ENCODE measurements at places on chromosomes 1 and 21.

DNA sequence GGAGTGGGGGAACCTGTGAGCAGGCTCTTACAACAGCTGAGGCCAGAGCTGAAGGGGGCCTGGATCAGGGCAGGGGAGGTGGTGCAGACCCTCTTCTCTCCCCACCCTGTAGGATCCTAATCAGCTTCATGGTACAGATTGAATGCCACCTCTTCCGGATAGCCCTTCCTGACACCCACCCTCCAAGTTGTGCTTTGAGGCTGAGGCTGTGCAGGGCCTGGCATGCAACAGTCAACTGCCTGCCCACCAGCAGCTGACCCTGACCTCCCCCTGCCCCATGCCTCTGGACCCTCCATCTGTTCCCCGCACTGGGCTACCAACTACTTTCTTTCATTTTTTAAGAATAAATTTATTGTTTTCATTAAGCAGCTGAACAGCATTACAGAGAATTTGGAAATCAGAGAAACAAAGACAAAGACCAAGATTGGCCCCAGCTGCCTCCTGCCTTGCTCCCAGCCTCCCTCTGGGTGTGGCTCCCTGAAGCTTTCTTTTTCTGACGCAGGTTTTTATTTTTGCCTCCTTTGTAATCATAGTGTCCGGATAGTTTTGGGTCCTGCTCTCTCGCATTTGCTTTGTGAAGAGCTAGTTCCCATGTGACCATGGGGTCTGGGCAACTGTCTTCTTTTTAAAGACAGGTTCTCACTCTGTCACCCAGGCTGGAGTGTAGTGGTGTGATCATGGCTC lies 12.8 kb downstream of the ZNF362 start:
- no peak for DNase-seq

DNA sequence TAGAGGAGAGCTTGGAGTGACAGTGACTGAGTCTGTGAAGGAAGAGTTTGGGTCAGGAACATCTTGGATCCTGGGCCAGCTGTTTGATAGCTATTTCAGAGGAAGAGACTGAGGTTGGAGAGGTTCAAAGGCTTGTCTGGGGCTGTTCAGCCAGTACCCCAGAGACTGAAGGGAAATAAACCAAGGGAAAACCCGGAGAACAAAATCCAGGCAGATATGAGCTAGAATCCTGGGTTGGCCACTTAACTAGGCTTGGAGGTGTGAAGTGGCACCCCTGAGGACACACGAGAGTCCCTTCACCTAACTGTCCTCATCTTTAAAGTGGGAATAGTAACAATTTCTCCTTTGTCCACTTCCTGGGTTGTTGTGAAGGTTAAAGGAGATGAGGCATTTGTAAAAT lies 23.1 kb upstream of the EPB41 start:
- no peak for DNase-seq

GRCh38 chr1:60825593-60825992 lies 256.8 kb upstream of the NFIA start:
- DNase-seq, result no peak

GRCh38 chr1:151455231-151455630 lies 4.1 kb downstream of the POGZ start:
- DNase-seq, result no peak

DNA sequence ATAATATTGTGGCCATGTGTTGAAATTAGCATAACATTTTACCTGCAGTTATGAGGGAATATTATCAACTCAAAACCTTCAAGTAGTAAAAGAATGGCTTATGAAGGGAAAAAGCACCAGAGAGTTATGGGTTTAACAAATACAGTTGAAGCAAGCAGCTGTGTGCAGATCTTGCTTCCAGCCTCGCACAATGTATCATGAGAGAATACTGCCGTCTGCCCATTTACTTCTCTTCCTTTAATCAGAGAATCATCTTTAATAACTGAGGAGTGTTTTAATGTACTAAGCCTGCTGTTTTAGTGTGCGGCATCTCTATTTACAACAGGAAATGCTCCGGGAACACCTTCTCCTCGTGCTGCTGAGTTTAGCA lies 120.9 kb downstream of the ATG4C start:
- DNase-seq, result no peak

DNA sequence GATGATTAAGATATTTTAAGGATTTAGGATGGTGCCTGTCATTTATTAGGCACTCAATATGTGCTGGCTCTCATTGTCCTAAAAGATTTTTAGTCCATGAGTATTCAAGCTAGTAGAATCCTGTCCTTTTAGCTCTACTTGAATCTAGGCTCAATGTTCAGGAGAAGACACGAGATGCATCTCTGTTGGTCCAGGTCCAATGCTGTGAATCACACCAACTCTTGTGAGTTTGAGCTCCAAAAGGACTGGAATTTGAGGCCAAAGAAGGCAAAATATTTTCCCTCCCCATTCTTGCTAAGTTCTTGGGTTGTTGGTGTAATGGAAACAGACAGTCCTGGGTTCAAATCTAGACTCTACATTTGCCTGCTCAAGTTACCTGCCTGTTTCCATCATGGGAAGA lies 1.4 kb upstream of the PODN start:
- DNase-seq, result no peak

DNA sequence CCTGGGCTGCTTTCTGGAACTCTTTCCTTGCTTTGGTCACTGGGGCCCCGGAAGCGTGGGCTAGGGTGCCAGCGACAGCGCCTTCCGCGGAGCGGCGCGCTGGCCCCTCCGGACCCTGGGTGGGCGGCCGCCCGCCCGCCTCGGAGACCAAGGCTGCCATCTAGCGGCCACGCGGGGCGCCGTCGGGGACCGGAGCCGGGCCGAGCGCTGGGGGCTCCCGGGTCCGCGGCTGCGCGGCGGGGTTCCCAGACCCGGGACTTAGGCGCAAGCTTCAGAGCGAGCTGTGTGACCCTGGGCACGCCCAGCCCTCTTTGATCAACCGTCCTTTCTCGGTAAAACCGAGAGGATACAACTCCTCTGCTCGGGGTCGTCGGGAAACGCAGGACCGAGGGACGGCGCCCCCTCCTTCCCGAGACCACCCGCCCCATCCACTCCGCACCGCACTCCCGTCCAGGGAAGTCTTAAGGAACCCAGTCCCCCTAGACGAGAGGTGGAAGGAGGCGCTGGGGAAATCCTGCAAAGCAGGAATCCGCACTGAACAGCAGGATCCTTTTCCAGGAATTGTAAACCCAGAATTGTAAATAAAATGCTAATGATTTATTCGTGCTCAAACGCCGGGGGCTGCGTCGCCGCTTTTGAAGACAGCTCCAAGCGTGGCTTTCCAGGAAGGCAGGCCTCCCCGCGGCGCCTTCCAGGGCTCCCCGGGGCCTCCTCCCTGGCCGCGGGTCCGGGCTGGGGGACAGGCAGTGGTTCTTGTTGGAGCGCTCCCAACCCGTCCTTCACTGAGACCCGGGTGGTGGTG lies 41.2 kb downstream of the RRAGC start:
- no peak for DNase-seq

DNA sequence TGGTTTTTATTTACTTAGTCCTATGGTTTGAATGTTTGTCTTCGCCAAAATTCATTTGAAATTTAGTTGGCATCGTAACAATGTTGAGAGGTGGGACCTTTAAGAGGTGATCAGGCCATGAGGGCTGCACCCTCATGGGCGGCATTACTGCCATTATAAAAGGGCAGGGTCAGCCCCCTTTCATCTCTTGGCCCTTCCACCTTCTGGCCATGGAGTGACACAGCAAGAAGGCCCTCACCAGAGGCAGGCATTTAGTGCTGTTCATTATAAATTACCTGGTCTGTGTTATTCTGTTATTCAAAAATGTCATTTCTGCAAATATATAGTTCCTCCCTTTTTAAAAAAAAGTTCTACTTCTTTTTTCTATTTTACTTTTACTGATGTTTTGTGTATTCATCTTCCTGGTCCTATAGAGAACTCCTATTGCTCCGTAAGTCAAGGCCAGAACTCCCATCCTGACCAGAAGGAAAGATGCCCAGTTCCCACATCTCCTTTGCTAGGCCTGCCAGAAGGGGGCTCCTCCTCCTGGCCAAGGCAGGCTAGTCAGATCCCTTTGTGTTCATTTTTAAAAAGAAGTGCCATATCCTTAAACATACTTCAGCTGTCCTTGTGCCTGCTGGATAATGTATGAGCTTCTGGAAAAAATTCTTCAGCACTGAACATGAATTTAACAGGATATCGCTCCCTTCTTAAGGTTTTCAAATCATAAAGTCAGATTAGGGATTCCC lies 10.0 kb upstream of the LBR start:
- DNase-seq, result no peak

- DNase-seq, result no peak
Observed at GRCh38 chr1:112517231-112517630, 8.5 kb downstream of the WNT2B start.

GRCh38 chr1:162200096-162200847 lies 130.8 kb downstream of the NOS1AP start:
- no peak for DNase-seq

GRCh38 chr1:77287535-77287934 lies 5.7 kb downstream of the AK5 start:
- no peak for DNase-seq

- peak; percentile 6 for DNase-seq
Observed at GRCh38 chr21:17679002-17679600, 66.4 kb upstream of the BTG3 start.

GRCh38 chr21:29434081-29434480 lies 135.4 kb downstream of the BACH1 start:
- DNase-seq, result no peak

DNA sequence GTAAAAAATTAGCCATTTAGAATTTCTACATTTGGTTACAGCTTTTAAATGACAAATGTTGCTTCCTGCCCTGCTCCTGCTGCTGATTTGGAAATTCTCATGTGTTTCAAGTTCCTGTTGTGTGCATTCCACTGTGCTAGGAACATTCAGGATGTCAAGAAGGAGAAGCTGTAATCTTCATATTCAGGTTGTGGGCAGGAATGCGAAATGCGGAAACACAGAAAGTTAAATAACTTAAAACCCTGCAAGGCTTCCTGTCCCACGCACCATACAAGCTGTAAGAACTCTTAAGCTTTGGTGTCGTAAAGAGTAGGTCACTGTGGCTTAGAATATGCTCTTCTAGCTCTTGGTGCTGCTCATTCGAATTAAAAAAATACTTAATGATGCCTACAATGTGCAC lies 52.6 kb downstream of the S100B start:
- no peak for DNase-seq

DNA sequence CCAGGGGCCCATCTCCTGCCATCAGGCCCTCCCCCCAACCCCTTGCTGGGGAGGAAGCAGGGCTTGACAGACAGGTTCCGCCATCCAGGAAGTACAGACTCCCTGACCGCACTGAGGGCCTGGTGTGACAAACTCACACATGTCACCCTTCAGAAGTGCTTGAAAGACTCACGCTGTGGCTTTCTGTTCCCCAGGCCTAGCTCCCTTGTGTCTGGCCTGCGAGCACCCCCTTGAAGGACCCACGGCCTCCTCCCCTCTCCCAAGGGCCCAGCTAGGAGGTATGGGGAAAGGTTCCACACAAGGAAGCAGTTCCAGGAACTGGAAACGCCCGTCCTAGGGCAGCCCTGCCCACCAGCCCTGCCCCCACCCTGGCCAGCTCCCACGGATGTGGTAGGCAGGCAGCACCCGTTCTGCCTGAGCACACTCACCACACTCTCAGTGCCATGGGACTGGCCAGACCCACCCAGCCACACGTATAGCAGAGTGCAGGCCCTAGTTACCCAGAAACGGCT lies 26.7 kb downstream of the SLC2A1 start:
- peak; percentile 47 for DNase-seq

DNA sequence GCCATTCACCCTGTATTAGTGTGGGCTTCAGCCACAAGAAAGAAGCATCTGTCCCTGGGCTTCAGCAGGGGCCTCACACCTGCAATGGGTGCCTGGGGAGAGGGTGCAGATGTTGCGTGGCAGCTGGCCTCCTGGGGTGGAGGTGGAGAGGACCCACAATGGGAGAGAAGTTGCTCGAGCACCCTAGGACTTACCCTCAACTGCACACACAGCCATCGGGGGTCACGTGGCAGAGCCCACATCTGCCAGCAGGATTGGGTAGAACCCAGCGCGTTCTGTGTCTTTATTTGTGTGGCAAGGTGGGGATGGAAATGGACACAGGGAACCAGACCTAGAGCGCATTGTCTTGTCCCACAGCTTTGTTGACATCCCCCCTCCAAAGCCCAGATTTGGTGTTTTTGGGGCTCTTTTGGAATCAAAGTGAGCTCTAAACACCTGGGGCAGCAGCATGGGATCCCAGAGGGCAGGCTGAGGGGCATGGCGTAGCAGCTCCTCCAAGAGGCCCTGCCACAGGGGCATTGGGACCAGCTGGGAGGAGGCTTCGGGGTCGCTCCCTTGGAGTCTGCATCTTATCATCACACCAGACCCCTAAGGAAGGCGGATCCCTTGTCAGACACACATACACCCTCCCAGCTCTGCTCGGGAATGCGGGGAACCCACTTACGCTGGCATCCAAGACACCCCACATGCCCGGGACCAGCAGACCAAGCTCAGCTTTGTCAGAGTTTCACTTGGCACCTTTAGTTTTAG lies 5.1 kb downstream of the ABCG1 start:
- DNase-seq, result no peak

DNA sequence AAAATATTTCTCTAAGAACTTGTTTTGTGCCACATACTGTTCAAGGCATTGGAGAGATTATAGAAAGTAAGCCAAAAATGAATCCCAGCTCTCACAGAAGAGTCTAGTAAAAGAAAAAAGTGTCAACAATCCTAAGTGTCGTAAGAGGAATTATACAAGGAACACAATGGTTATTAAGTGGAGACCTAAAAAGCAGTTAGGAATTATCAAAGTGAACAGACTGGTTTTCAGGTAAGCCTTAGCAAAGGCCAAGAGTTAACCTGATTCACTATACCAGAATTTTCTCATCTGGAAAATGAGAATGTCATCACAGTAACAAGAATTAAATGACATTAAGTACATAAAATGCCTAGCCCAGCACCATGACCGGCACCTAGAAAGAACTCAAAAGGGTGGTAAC lies 15.6 kb downstream of the SERBP1 start:
- no peak for DNase-seq

DNA sequence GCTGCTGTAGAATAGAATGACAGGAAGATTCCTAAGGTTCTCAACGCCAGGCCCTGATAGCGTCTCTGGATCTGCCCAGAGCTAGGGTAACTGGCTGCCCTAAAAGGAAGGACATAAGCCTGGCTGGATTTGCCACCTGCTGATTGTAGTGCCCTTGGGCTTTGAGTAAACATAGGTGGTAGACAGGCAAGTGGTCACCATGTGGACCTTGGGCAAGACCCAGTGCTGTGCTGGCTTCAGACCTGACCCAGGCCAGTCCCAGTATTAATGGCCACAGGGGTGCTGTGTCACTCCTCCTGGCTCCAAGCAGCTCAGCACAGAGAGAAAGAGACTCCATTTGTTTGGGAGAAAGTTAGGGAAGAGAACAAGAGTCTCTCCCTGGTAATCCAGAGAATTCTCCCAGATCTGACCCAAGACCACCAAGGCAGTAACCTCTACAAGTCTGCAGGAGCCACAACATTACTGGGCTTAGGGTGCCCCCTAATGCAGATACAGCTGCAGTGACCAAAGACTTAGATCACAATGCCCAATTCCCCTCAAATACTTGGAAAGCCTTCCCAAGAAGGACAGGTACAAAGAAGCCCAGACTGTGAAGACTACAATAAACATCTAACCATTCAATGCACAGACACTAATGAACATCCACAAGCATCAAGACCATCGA lies 44.5 kb downstream of the PHTF1 start:
- no peak for DNase-seq

All from activated CD4-positive, CD25-positive, alpha-beta regulatory T cell treated with anti-CD3 and anti-CD28 coated beads, Interleukin-2, amount 50 U/mL, for 16 hours (primary cell).